Osteocyte (in vitro differentiated cells): ENCODE measurements at places on chromosomes 6 and 20. TPM values are rescaled to one million over a fixed set of nuclear protein-coding genes. Genes with fewer than 3 reads are reported as not detected.

DNA sequence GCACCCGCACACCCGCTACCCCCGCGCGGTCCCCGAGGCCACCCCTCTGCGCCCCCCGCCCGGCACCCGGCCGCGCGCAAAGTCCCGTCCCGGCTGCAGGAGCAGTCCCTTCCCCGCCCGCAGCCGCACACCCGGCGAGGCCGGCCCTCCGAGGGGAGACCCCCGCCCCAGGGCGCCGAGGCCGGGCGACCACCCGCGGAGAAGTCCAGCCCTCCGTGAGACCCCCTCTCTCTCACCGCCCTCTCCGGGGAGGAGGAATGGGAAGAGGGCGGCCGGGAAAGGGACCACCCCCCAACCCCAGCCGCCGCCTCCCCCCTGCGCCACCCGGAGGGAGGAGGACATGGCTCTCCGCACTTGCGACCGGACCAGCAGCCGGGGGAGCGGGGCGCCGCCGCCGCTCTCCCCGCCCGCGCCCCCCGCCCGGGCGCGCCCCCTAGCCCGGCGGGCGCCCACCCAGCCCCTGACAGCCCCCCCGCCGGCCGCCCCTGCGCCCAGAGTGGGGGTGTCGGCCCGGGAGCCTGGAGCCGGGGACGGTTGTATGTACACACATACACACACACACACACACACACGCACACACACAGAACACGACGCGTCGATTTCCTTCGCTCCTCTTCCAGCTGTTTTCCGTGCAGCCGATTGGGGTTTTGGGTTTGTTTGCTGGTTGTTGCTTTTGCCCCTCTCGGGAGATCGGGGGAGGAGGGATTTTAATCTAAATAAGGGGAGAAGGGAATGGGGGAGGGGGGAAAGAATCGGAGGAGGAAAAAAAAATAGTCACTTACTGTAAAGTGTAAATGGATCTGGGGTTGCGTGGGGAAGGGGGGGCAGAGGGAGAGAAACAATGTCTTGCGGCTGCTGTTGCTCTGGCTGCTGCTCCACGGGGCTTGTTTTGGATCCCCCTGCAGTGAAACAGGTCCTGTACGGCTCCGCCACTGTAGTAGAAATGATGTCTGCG lies at the start of gene ATXN1:
Gene ATXN1, minus strand, starts transcription at position 945 of the 955 bp plus-strand sequence.
- peak; percentile 86 for DNase-seq
- peaks cover 59% of the 10 kb centered on the region for H3K4me1 ChIP-seq
- H3K36me3 ChIP-seq, result no peaks in the 10 kb centered on the region
- peak within 1 kb of the TSS; percentile 98 for H3K27ac ChIP-seq
- peak within 1 kb of the TSS; percentile 98 for H3K4me3 ChIP-seq
- H3K27me3 ChIP-seq, result no peaks in the 10 kb centered on the region

DNA sequence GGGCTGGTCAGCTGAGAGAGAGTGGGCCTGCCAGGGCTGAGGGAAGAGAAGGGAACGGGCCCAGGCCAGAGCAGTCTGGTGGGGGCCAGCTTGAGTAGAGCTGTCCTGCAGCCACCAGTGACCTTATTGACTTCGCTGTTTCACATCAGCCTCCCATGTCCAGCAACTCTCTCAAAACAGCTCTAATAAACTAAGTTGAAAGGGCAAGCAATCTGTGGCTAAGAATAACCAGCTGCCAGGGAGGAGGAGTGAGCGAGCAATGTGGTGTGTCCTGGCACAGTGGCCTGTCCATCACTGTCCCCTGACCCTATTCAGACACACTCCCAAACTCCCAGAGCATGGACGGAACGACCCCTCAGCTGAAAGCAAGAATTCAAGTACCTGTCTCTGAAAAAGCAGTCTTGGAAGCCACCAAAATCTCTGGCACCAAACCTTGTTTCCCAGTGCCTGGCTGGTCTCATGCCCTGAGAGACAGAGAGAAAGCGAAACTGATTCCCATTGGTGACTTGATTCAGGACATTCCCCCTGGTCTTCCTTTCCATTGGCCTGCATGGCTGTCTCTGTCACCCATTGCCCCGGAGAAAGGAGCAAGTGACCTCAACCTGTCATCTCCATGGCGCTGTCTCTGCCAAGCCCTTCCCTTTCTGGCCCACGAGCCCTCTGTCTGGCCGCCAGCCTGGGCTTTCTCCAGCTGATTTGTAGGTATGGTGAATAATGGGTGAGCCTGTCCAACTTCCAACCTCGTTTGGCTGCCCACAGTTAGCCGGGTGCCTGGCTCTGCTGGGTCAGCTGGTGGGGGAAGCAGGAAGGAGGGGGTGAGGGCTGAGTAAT lies at the start of gene DDO:
Gene DDO, minus strand, starts transcription at position 490 of the 831 bp plus-strand sequence. CDS start 2,113 bp downstream, outside the sequence.
- no peaks in the 10 kb centered on the region for H3K4me1 ChIP-seq
- peaks cover 21% of the 10 kb centered on the region for H3K27me3 ChIP-seq
- H3K36me3 ChIP-seq, result no peaks in the 10 kb centered on the region
- DNase-seq, result peak; percentile 71
- H3K4me3 ChIP-seq, result no peak within 1 kb of the TSS
- H3K27ac ChIP-seq, result no peak within 1 kb of the TSS

GRCh38 chr20:3101737-3102574 lies 17.4 kb upstream of the AVP start:
- no peak overlapping the region for H3K27ac ChIP-seq
- no peak for DNase-seq
- H3K27me3 ChIP-seq, result no peaks in the 10 kb centered on the region
- no peaks in the 10 kb centered on the region for H3K4me1 ChIP-seq

DNA sequence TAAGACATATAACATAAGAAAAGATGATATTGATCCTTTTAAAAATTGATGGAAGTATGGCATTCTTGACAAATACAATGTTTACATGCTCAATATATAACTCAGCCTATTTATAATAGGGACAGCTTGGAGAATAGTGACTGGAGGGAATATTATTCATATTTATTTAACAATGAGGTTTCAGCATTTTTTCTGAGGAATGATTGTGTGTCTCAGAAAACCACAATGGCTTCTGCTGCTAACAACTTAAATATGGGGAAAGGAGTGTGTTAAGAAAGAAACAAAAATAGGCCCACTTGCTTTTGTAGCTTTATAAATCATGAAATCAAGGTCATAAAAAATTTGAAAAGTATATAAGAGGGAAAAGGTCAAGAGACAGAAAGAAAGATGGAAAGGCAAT lies 163.2 kb upstream of the TBX18 start:
- no peak overlapping the region for H3K27ac ChIP-seq
- no peak for DNase-seq
- H3K4me1 ChIP-seq, result no peaks in the 10 kb centered on the region
- peaks cover 27% of the 10 kb centered on the region for H3K27me3 ChIP-seq

Gene OR2B2
- total RNA-seq, result not detected in 2 replicates

DNA sequence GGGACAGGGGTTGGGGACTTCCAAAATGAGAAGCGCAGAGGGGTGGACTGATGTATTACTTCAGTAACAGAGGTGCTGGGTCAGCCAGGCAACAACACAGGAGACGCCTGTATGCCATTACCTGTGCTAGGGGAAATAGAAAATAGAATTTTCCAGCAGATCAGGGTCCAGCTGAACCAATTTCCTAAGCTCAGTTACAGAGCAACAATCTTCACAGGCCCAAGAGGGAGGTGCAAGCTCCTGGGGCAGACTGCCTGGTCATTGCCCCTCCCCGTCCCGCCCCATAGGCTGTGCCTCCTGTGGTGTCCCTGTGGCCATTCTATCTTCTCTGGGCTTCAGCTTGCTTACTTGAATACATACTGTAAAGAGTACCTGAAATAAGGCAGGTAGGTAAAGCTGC lies 3.7 kb downstream of the KCNK5 start:
- H3K27ac ChIP-seq, result no peak overlapping the region
- peaks cover 8% of the 10 kb centered on the region for H3K4me1 ChIP-seq
- H3K4me3 ChIP-seq, result no peak overlapping the region
- no peaks in the 10 kb centered on the region for H3K36me3 ChIP-seq
- no peak for DNase-seq
- peaks cover 53% of the 10 kb centered on the region for H3K27me3 ChIP-seq

Gene CLDN20
- total RNA-seq, result not detected in 2 replicates

Gene TRIM10
- not detected in 2 replicates for total RNA-seq

Gene BMP5
- total RNA-seq, result not detected in 2 replicates

Gene TAP1
- total RNA-seq, result 33.2 and 34.5 TPM in 2 replicates
